ENCODE measurements at places on chromosomes 11 and 22.

DNA sequence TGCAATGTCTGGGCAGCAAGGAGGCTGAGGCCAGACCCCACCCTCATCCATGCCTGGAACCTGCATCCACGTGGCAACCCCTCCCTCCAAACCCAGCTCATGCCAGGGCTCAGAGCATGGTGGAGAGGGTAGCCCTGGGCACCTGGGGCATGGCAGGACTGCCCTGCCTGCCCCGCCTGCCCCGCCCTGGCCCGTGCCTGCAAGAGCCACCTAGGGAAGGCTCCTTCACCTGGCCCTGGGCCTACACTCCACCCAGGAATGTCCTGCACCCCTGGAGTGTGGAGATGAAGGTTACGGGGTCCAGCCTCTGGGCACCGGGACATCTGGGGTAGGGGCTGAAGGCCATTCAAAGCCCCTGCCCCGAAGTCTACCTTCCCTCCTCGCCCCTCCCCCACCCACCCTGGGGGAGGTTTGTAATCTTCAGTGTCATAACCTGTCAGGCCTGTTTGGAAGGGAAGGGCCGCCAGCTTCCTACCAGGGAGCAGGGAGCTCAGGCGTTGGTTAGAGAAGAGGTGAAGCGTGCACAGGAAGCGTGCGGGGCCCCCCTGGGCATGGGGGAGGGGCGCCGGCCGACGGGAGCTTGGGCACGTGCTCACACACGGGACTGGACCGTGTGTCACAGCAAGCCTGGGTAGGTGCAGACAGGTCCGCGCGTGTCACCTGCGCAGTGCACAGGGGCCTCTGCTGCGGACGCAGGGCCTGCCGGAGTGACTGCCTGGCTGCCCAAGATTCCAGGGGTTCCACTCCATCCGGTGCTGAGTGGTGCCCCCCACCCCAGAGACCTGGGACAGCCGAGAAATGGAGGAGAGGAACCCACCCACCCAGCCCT, 30.7 kb upstream of the TH start:
- DNase-seq = no peak

DNA sequence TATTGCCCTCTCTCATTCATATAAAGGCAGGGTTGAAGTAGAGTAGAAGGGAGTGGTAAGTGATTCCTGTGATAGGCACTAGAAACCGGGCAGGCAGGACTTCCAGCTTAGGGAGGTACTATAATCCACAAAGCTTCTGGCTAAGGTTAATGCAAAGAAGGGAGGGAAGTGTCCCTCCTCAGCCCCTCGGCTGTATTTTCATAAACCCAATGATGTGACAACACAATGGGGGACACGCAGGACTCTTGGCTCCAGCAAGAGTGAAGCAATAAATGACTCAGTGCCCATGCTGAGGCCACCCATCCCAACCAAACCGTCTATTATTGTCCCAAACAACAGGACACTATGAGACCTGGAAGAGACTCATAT, 90.7 kb downstream of the ETS1 start:
- no peak for DNase-seq

- DNase-seq = no peak
Observed at GRCh38 chr11:117842131-117842941, 17.8 kb upstream of the FXYD2 start.

DNA sequence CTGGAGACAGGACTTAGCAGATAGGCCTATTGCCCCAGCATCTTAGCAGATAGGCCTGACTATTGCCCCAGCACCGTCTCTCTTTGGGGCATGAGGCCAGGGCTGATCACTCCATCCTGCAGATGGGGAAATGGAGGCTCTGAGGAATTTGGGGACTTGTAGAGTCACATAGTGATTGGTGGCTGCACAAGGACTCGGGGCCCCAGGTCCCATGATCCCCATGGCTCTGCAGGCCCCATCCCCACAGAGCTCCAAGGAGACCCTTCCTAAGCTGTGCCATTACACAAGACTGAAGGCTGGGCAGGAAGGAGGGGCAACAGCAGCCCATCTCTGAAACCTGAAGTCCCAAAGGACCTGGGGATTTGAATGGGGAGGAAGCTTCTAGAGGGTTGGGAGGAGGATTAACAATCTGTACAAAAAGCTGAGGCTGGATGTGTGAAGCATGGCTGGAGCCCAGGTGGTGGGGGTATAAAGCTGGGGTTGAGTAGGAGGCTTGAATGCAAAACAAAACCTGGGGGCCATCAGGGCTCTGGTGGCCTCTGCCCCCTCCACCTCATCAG, 1.6 kb downstream of the ARAP1 start:
- DNase-seq = no peak

DNA sequence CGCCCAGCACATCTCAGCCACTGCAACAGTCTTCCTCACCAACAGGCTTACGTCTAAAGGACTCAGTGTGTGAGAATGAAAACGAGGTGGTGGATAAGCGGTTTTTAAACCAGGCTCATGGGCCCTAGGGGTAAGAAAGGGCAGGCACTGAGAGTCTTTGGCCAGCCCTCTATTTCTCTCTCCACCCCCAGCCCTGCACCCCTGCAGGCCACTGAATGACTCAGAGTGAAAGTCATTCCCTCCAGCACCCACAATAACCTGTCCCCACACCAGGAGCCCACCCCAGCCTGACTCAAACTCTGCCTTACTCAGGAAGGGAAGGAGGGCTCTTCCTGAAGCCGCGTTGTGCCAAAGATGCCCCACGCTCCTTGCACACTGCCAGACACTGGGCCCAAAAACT, 72.0 kb downstream of the LARGE1 start:
- DNase-seq = no peak

DNA sequence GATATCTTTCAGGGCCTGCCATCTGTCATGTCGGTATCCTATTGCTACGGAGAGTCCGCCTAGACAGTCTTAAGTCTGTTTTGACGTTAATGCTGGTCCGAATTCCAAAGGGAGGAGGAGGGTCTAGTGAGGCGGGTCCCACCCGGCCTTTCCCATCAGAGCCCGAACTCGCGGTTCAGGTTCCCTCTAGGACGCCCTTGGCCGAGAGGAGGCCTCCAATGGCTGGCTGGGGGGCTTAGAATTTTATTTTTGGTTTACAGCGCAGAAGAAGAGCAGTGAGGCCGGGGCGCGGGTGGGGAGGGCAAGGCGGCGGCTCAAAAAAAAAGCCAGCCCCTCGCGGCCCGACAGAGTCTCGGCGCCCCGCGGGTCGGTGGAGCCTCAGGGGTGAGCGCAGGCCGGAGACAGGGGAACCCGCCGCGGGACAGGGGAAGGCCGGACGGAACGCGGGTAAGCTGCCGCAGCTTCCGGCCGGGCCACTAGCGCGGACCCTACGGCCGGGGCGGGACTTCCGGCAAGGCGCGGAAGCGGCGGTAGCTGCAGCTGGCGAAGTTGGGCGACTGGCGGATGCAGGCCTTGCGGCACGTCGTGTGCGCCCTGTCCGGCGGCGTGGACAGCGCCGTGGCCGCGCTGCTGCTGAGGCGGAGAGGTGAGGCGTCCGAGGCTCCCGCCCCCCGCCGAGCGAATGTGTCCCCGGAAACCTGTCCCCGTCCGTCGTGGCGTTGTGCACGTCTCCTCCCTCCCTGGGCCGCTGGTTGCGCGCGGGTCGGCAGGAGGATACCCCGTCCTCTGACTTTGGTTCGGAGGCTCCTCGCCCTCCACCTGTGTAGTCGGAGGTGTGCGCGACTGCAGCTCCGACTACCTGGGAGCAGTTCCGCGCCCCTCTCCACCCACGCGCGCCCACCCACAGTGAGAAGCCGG, at the start of gene TRMU:
TRMU (plus strand) TSS at position 514 of the 918 bp plus-strand sequence; CDS start at position 565, 51 bp downstream.
- DNase-seq = peak; percentile 51

DNA sequence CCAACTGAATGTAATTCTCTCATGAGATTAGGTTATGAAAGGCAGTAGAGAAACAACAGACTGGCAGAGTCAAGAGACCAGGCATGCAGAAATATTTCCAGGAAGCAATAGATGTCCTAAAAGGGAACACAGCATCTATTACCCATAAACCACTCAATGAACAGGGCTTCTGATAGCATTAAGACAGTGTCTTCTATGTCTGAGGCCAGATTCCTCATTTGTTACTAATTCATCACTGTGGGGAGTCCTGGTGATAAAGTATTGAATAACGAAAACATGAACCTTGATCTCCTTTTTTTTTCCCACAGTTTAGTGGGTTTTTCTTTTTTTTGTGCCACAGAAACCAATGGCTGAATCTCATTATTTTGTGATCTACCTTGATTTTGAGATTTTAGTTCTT, 339.0 kb downstream of the METTL15 start:
- no peak for DNase-seq

DNA sequence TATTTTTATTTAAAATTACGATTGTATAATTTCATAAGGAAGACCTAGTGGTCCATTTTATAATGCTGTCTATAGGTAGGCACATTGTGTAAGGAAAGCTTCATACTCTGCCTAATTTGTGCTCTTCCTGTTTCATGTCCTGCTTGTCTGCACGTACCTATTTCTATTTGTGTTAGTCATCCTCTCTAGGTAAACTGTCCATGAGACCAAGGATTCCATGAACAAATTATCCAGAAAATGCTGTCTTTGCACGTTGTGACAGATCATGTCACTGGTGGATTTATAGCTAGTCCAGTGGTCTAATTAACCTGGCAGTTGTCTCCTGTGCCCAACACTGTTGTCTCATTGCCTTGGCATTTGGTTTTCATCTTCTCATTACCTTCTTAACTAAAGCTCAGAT, 44.7 kb downstream of the DNAJC24 start:
- no peak for DNase-seq

DNA sequence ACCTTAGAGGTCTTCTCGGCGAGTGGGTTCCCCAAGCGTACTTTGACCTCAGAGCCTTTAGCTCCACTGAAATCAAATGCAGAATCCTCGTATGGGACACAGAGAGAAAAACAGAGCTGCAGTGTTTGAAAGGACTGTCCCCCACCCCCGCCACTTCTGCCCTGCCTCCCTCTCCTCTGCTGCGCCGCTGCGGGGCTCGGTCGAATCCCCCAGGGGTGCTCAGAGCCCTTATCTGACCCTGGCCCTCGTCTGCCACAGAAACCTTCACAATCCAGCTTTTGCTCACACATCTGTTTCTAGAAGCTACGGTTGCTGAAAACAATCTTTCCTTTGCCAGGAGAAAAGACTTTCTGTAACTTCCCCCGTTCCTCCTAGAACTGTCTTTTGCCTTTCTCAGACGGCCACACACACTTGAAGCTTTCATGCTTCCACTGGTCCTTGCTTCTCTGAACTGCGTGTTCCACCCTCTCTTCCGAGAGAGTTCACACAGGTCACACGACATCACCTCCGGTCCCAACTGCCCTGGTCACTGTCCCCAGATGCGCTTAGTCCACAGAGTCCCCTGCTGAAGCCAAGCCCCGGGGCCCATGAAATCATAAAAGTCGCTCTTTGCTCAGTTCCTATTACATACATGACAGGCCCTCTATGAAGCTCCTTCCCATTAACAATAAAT, 3.7 kb downstream of the SMIM35 start:
- no peak for DNase-seq

DNA sequence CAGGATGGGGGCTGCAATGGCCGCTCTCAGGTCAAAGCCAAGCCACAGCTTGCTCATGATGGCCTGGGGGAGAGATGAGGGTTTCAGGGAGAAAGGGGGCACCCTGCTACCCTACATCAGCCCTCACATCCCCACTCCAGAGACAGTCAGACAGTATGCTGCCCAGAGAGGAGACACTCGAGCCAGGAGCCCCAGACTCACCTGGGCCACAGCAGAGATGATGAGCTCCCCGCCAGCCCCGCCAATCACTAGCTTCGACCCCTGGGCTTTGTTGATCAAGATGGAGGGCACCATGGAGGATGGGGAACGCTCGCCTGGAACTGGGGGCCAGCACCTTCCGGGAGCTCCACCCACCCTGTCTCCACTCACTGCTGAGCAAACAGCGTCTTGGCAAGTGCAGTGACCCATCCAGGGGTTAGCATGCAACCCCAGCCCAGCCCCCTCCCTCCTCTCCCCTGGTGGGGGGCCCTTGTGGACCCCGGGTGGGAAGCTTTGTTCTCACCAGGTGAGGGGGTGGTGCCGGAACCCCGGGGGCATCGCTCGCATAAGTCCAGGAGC, 19.8 kb downstream of the GGT5 start:
- no peak for DNase-seq

DNA sequence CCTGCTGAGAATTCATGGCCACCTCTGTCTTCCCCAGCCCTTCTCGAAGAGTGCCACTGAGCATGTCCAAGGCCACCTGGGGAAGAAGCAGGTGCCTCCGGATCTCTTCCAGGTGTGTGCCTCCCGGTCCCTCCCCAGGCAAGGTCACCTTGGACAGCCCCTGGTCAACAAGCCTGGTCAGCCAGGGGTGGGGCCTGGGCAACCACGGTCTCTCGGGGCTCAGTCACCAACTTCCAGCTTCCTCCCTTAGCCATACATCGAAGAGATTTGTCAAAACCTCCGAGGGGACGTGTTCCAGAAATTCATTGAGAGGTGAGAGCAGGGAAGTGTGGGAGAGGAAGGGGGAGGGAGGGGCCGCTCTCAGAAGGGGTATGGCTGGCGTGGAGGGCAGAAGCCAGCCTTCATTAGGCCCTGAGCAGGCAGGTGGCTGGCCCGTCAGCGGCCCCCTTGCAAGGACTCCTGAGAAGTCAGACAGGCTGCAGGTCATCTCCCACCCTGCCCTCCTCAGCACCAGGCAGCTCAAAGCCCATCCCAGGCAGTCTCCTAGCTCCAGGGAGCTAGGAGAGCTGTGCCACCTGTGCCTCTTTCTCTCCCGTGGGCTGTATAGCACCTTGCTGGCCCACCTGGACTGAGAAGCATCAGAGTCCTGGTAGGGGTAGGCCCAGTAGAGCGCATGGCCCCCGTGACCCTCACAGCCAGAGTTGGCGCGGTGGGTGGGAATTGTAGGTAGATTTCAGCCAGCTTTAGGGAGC, 9.3 kb upstream of the ANKRD13D start:
- no peak for DNase-seq

- DNase-seq = no peak
Observed at GRCh38 chr11:81494431-81494830, 1239.2 kb downstream of the FAM181B start.

- DNase-seq = no peak
Observed at GRCh38 chr11:93741882-93742226, 382 bp downstream of the C11orf54 start.

GRCh38 chr22:27835446-27835845, 33.9 kb upstream of the MN1 start:
- DNase-seq = no peak

DNA sequence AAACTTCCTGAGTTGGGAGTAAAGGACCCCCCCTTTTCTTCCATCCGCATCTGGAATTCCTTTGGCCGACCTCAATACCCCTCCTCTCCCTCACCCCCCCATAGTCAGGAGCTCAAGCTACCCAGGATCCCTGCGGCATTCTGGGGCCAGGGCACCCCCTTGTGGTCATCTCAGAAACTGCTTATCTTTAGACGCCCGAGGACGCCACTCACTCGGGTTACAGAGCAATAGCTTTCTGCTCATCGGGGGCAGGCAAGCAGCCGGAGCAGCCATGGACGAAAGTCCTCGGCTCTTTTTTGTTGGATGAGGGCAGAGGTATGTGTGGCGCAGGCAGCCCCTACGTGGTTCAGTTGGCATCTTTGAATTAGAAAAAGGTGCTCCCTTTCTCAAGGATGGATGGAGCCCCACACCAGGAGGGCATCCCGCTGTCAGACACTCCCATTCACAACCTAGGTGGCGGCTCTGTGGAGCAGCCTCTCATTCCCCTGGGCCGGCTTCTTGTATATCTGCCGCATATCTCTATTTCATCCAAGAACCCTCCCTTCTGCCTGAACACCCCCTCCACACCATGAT, 2.3 kb downstream of the C1QTNF5 start:
- DNase-seq = peak; percentile 58

GRCh38 chr11:107804971-107805370, 53.6 kb downstream of the SLC35F2 start:
- no peak for DNase-seq

GRCh38 chr11:78080084-78080817, 589 bp upstream of the NDUFC2 start:
- DNase-seq = no peak

Data from effector CD4-positive, alpha-beta T cell (primary cell).